ENCODE measurements at places on chromosomes 11 and 22. TPM values are rescaled to one million over a fixed set of nuclear protein-coding genes. Genes with fewer than 3 reads are reported as not detected.

The LGALS12 gene
- total RNA-seq, result not detected

The PITPNM1 gene
- 84.1 TPM for total RNA-seq

The USH1C gene
- 32.1 TPM for total RNA-seq

The ZNF280B gene
- total RNA-seq, result 4.6 TPM

The CACNA1I gene
- total RNA-seq, result 0.07 TPM

The MIAT gene
- total RNA-seq, result 0.64 TPM

The ARHGAP8 gene
- total RNA-seq, result 127 TPM

DNA sequence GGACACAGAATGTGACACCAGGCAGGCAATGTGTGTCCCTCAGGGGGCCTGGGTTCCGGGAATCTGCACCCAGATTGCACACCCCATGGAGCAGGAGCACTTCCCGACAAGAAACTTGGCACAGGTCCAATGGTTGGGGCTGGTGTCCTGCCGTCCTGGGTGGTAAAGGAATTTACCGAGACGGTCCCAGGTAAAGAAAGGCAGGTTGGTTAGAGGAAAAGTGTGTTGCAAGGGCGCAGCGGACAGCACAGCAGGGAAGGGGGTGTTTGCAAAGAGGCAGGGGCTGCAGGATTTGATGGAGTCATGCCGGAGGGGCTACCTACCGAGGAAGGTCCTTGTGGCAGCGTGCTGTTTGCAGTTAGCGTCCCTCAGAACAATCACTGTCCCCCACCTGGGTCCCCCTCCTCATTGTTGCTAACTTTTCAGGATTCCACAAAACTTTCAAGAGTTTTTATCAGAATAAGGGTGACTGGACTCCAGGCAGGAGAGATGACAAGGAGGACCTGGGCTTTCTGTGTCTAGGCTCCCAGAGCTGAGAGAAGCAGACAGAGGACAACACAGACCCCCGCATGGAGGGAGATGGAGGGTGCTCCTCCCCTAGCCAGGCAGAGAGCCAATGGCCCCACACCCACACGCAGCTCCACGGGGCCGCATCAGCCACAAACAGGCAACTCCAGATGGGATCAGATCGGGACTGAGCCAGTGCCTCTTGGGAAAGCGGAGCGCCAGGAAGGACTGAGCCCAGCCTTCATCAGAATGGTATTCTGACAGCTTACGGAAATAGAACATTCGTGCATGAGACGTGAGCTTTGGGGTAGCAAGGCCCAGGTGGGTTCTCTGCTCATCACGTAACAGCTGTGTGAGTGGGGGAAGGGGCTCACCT is 1423.9 kb downstream of the BRD1 start:
- DNase-seq, result no peak

- peak; percentile 6 for DNase-seq
Observed at GRCh38 chr11:75966537-75967287, 151.7 kb downstream of the UVRAG start.

- DNase-seq, result no peak
Observed at GRCh38 chr22:46538814-46539160, 1.4 kb upstream of the CELSR1 start.

- no peak for DNase-seq
Observed at GRCh38 chr11:46222490-46223251, 54.8 kb upstream of the CREB3L1 start.

DNA sequence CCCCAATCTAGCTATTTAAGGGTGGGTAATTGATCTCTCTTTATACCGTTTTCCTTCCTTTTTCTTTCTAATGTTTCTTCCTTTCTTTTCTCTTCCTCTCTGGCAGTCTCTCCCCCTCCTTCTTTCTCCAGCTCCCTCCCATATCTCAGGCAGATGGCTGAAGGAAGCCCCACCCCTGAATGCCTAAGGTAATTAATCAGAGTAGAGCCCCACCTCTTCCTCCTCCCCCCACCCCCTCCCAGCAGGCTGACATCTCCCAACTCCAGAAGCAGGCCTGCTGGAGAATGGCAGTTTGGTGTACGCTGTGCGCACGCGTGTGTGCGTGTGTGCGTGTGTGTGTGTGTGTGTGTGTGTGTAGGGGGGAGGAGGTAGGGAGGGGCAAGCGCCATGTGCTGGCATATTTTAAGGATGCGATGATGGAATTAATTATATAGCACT is 122.6 kb downstream of the APOL5 start:
- DNase-seq, result peak; percentile 84

DNA sequence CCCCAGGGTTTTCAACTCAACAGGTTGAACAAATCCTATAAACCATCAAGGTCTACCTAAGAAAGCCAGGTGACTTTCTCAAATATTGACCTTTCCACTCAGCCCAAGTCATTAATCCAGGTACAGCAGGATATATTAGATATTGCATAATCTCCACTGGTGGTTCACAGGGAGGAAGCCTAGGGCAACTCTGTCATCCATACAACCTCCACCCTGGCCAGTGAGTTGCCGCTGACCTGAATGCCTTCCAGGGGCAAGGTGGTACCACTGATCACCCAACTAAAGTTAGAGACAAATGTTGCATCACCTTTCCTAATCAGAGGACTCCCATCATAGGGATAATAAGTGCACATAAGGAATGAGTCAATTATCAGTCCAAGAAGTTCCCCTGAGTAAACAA is 22.9 kb downstream of the GUCD1 start:
- DNase-seq, result no peak

GRCh38 chr11:27949951-27950738 is 157.8 kb downstream of the KIF18A start:
- no peak for DNase-seq

GRCh38 chr11:129289350-129290040 is 86.2 kb upstream of the BARX2 start:
- DNase-seq, result no peak

DNA sequence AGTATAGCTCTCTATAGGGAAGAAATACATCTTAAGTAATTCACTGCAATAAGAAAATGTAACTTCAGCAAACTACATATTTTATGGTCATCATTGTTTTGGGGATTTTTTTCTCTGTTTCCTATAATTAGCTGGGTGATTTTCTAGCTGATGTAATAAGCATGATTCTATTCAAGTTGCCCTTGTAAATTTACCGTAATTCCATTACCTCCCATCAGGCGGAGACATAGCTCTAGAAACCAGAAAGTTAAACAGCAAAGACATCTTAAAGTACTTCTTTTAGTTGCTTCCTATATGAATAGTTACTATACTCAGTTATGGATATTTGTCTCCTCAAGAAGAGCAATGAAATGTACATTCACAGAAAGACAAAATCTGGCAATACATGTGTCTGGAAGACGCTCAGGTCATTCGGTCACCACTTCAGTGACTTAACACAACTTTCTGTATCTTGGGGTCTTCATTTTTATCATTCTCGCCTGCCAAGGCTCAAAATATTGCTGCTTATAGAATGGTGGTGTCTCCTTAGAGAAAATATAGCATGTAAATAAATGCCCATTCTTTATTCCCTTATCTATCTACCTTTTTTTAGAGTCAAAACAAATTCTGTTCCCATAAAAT is 239.9 kb upstream of the ZC3H12C start:
- DNase-seq, result peak; percentile 34

DNA sequence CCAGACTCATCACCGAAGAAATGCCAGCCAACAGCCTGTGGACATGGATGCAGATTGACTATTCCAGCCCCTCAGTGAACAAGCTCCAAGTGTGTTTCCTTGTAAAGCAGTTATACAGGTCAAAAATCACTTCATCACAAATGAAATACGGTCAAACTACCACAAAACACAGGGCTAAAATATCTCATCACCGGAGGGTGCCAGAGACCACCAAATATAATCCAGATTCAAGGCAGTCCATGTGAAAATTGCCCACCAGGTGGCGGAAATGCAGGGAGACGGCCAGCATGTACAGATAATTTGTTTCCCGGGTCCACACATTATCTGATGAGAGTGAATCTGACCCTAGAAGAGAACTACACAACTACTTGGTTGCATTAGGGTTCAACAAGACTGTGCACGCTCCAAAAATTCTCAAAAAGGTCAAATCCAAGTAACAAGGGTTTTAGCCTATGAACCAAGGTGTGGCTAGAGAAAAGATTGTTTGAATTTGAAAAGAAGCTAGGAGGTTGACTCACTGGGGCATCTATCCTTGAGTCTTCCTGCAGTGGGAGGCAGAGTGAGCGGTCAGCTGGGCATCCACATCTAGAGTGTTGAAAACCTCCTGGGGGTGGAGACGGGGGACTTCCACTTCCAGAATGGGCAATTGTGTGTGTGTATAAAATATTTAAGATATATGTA is 71.7 kb downstream of the IGLL5 start:
- DNase-seq, result peak; percentile 83

DNA sequence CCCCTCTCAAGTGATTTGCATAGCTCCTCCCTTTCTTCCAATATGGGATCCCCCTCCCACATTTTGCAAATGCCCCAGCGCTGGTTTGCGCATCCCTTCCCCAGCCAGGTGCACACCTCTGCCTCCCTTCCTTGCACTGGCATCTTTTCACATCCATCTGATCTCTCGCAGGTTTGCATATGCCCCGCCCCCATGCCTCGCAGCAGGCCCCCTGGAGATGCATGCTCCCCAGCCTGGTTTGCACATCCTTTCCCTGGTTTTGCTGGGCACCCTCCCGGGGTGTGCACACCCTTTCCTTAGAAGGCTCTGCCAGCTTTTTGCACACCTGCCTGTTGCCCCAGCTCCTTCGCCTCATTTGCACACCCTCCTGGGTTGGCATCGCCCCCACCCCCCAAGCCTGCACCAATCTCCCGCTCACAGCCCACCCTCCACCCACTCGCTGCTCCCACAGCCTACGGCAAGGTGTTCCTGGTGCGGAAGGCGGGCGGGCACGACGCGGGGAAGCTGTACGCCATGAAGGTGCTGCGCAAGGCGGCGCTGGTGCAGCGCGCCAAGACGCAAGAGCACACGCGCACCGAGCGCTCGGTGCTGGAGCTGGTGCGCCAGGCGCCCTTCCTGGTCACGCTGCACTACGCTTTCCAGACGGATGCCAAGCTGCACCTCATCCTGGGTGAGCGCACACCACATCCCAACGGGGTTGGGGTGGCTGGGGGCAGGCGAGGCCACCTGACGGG is 917 bp downstream of the RPS6KA4 start:
- no peak for DNase-seq

All from Calu3 (cell line).